Effector CD8-positive, alpha-beta T cell (primary cell): ENCODE measurements at places on chromosomes 5 and 9.
A peak's percentile ranks its signal among the peaks of the same experiment; 100 is the strongest.

DNA sequence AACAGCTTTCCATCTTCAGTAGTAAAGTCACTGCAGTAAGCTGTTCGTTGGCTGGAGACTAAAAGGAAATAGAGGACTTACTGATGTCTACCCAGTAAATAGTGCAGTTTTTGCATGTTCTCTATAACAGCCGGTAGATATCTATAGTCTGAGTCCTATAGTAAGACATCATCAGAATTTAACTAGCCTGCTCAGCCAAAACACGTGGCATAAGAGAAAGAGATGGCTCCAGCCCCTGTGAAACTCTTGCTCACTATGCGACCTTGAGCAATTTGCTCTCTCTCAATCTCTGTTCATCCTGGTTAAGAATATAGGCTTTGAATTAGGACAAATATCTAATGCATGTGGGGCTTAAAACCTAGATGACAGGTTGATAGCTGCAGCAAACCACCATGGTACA, 201.6 kb upstream of the PAPPA start:
- DNase-seq, result no peak

GRCh38 chr9:132647355-132647754, 22.4 kb downstream of the DDX31 start:
- no peak for DNase-seq

DNA sequence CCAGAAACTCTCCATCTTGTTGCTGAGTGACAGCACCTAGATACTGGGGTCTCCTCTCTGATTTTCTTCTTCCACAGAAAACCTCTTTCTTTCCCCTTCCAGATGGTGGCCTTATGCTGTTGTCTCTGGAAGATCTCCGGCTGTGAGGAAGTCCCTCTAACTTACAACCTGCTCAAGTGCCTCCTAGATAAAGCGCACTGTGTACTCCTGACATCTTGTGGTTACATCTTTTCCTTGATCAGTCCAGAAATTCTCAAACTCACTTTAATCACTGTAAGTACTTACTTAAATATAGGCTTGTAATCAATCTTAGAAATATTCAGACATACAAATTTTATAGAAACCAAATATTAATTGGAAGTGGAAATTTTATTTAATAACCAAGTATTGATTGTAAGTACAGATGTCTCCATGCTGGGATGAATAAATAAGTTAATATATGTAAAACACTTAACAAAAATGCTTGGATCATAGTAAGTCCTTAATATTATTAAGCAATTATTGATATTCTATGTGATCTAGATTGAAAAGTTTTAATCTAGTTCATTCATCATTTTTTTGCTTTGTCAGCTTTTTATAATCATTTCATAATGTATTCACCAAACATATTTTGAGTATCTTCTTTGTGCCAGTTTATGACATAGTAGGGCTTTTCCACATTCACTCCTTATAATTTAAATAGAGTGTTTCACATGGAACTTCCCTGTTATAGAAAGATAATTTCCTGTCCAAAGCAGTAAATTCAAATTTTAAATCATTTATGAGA, 1381.4 kb upstream of the CDH6 start:
- no peak for DNase-seq

DNA sequence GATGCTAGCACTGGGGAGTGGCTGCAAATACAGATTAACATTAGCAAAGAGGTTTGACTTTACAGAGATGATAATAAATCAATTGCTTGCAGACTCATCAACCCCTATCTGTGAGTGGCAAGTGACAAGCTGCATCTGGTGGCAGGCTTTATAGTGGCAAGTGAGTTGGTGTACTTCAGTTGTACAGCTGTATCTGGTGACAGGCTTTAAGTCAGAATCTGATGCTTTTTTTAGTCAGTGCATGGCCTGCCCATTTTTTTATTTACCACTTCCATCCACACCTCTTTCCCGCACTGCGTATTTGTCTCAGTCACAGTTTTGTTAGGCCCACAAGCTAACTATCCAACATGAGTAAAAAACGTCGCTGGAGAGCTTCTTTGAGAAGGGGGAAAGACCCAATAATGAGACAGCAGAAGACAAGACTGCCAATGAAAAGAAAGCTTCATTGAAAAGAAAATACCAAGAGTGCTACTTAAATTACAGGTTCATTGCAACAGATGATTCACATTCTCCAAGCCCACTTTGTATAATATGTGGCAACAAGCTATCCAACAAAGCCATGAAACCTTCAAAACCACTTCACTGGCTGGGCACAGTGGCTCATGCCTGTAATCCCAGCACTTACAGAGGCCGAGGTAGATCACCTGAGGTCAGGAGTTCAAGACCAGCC, 23.1 kb downstream of the ANP32B start:
- DNase-seq, result no peak

DNA sequence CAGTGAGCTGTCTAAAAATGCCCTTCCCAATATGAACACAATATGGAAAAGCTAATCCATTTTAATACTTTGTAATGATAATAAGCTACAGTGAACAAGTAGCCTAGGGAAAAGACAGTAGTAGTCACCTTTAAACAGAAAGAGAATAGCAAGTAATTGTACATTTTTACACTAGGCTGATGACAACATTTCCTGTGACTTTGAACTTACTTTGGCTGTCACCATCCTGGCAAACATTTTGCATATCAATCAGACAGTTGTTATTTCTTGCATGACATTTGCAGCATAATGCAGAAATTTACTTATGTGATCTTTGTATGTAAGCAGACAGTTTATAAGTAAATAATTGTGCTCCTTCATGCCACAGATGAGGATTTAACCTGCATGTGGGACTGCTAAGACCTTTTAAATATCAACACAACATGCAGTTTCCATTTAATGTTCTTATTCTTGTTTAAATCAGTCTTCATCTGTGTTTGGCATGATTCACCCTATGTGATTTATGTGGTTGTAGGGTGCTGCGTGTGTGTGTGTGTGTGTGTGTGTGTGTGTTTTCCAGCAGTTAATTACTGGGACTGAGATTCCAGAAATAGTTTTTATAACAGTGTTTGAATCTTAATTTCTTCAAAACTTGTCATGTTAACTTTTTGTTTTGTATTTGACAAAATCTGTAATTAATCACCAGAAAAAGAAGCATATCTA, 997.1 kb upstream of the ARRDC3 start:
- no peak for DNase-seq

- no peak for DNase-seq
These were observed 126.4 kb downstream of the KCNIP1 start for GRCh38 chr5:170630226-170630625.

GRCh38 chr5:178992291-178992895, 2.7 kb downstream of the GRM6 start:
- no peak for DNase-seq

DNA sequence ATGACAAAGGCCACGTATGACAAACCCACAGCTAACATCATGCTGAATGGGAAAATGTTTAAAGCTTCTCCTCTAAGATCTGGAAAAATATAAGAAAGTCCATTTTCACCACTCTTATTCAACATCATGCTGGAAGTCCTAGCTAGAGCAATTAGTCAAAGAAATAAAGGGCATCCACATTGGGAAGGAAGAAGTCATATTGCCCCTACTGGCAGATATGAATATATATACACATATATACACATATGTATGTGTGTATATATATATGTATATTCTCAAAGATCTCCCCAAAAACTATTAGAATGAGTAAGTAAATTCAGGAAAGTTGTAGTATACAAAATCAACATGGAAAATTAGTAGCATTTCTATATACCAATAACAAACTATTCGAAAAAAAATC, 17.1 kb downstream of the APBA1 start:
- DNase-seq, result no peak

- peak; percentile 19 for DNase-seq
These were observed 46.7 kb downstream of the PRRC1 start for GRCh38 chr5:127564002-127564769.

DNA sequence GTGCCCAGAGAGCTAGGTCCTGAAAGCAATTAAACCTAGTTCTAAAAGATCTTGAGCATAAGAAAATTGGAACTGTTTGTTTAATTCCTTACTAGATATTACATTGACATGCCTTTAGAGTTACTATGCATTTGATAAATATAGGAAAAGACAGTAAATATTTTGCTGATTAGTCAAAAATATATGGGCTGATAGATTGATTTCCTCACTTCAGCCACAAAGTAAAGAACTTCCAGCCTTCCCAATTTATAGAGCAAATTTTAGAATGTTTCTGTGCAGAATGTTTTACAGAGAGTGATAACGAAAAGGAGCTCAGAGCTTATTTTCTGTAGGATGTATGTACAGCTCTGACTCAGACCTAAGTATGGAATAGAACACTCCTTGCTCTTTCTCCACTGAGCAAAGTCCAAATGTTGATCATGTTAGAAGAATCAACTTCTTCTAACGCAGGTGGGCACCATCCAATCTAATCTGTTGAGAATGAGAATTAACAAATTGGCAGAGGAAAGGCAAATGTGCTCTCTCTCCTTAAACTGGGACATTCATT, 72.9 kb upstream of the PAM start:
- DNase-seq, result no peak

- no peak for DNase-seq
These were observed 137.2 kb downstream of the MTX3 start for GRCh38 chr5:79853676-79854418.

GRCh38 chr5:139426203-139426885, 13.0 kb downstream of the DNAJC18 start:
- no peak for DNase-seq

DNA sequence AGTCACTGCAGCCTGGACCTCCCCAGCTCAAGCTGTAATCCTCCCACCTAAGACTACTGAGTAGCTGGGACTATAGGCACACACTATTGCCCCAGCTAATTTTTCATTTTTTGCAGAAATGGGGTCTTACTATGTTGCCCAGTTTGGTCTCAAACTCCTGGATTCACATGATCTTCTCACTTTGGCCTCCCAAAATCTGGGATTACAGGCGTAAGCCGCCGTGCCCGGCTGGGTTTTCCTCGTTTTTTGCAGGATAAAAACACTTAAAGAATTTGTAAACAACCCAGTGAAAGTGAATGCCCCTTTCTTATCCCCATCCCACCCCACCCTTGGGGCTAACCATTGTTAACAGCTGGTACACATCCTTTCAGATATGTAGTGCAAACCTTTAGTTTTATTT, 7.7 kb downstream of the CLTB start:
- DNase-seq, result no peak

DNA sequence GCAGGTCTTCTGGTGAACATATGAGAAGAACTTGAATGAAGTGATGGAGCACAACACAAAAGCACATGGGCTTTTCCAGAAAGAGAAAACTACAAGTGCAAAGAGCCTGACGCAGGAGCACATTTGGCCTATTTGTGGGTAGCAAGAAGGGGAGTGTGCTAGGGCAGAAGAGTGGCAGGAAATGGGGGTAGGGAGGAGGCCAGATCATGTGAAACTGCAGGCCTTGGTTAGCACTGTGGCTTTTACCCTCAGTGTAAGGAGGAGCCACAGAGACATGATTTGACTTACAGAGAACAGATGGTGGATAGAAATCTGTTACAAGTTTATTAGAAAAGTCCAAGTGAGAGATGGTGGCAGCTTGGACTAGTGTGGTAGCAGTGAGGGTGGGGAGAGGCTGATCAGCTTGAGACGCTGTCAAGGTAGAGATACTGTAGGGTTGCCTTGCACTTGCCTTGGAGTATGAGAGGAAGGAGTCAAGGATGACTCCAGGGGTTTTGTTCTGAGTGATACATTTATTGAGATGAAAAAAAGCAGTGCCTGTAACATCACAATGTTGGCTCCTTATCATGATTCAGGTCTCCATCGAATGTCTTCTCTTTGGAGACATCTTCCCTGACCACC, 126.7 kb downstream of the PPP2R2B start:
- no peak for DNase-seq

DNA sequence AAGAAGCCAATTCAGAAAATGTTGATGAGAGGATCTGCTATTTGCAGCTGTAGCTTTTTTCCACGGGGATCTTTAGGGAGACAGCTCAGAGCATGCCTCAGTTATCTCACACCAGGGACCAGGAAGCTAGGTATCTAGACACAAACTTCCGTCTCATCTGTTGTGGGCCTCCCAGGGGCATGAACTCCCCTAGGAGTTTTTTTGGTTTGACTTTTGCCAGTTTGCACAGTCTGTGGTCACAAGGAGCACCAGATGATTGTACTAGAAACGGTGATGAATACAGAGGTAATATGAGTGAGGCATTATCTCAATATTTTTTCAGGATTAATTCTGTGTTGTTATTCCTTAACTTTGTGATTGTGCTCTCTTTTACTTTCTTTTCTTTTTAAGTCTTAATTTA, 533.2 kb upstream of the SEMA6A start:
- DNase-seq, result no peak

DNA sequence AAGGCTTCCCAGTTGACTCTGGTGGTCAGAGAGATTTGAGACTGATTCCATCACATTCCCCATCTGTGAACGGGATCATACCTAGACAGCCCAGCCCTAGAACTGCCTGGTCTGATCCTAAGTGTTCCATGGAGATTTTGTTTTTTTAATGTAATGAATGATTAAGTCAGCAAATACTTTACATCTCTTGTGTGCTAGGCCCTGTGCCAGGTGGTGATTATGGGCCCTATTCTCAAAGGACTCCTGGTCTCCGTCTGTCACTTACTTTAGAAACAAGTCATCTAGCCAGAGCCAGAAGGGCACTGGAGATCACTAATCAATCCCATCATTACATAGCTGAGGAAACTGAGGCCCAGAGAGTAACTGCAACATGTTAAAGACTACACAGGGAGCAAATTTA, 1.1 kb upstream of the GPX3 start:
- DNase-seq, result no peak

DNA sequence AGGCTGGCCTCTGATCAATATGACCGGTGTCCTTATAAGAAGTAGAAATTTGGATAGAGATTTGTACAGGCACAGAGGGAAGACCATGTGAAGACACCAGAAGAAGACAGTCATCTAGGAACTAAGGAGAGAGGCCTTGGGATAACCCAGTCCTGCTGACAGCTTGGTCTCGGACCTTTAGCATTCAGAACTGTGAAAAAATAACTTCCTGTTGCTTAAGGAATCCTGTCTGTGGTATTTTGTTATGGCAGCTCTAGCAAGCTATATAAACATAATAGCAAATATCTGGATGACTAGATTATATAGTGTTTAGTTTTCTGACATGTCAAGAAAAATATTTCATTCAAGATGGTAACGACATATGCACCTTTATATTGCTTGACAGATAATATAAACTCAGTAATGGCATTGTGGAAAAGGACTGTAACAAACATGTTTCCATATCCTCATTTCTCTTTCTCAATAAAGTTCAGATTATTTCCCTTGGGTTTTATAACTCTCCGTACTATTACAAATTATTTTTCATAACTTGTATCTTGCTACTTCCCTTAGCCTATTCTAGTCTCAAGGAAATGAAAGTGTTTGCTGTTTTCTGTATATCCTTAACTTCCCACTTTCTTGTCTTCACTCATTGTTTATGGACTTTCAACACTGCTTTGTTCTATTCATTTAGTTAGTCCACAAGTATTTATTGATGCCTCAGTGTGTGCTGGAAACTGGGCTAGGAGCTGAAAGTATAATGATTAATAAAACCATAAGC, 62.4 kb downstream of the KIAA1958 start:
- no peak for DNase-seq

- no peak for DNase-seq
These were observed 76.1 kb downstream of the SHB start for GRCh38 chr9:37992924-37993349.

GRCh38 chr5:144203750-144204596, 33.3 kb downstream of the KCTD16 start:
- no peak for DNase-seq
